ENCODE measurements at places on chromosomes 11 and 22. TPM values are rescaled to one million over a fixed set of nuclear protein-coding genes. Genes with fewer than 3 reads are reported as not detected.

GRCh38 chr11:8841899-8842298, 69.1 kb upstream of the AKIP1 start:
- DNase-seq, result no peak

DNA sequence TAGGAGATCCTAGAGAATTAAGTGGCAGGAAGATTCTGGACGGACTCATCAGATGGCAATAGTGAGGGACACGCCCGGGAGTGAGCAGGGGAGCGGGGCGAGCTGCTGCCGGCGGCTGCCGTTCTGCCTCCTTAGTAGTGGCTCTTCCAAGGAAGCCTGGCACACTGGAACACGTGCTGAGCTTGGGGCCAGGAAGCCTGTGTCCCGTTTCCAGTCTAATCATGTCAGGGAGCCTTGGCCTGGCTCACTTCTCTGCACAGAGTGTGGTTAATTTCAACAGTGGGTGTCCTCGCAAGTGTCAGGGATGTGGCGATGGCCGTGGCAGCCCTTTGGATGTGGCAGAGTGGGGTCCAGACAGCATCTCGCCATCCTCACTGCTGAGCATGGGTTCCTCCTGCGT, 16.5 kb downstream of the GLB1L3 start:
- no peak for DNase-seq

DNA sequence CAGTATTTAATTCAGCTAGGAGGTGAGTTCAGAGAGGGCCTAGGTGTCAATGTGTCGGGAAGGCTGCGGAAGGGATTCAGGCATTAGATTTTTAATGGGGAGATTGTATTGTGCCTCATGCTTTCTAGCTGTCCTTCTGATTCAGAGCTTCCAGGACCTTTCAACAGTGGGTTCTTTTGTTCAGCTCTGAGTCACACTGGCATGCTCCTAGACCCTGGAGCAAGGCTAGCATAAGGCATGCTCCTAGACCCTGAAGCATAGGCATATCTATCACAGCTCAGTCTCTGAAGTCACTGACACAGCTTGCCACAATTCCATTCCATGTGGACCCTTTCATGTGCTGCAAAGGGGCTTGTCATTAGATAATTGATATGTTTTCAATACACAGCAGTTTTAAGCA, 396.9 kb downstream of the RAB38 start:
- no peak for DNase-seq

- no peak for DNase-seq
Observed at GRCh38 chr11:134531327-134532130, 119.5 kb upstream of the B3GAT1 start.

The OR6A2 gene
- total RNA-seq, result 0.85 TPM

Data from urinary bladder (tissue), 4 donors.